ENCODE measurements at places on chromosomes 3 and 15.
A peak's percentile ranks its signal among the peaks of the same experiment; 100 is the strongest.

DNA sequence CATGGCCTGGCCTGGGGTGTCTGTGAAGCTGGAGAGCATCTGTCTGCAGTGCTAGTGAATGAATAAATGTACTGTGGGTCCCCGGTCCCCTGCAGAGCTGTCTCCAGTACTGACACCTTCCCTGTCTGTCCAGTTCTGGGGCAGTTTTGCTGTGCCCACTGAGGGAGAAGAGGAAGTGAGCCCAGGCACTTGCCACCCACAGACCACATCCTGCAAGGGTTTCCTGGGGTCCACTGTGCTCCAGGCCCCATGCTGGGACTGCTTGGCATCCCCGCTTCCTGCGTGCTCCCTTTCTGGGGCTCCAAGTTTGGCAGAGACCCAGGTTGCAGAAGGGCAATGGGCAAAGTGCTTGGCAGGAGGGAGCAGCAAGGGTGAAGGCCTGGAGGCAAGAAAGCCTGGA lies 4.9 kb upstream of the SLC6A6 start:
- no peak for DNase-seq

GRCh38 chr15:62280625-62281024 lies 115.5 kb upstream of the C2CD4B start:
- no peak for DNase-seq

GRCh38 chr3:147736226-147736625 lies 327.1 kb downstream of the ZIC1 start:
- DNase-seq, result no peak

DNA sequence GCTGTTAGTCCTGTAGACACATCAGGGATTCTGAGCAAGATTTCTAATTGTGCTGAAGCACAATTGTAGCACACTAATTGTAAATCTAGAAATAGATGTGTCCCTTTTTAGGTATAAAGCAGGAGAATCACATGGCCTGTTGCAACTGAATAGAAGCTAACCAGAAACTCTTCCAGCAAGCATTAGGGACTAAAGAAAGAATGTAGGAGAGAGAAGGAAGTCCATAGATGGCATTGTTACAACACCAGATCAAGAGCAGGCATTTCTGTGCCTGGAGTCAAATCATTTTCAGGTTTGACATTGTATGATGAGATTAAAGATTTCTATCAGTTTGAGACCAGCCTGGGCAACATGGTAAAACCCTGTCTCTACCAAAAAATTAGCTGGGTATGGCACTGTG lies 27.4 kb downstream of the CALML4 start:
- no peak for DNase-seq

GRCh38 chr3:20111836-20112235 lies 71.6 kb downstream of the KAT2B start:
- DNase-seq, result no peak

DNA sequence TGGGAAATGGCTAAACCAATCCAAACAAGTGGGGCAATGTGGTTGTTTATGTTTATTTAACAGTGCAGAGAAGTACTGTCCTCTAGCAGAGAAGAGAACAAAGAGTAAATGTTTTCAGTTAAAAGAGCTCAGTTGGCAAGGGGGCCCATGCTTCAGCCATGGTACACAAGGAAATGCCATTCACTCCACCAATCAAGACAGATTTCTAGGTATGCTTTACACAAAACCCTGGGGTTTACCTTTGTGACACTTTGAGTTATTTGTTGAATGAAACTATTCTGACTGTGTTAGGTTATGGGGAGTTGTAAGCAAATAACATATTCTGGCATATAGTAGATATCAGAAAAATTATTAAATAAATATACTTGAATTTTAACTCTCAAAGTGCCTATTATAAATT lies 228.5 kb upstream of the MME start:
- no peak for DNase-seq

GRCh38 chr3:13141183-13141582 lies 68.0 kb upstream of the IQSEC1 start:
- DNase-seq, result peak; percentile 14
